A172 (cell line): ENCODE measurements at places on chromosomes 1 and 21. TPM values are rescaled to one million over a fixed set of nuclear protein-coding genes. Genes with fewer than 3 reads are reported as not detected.

DNA sequence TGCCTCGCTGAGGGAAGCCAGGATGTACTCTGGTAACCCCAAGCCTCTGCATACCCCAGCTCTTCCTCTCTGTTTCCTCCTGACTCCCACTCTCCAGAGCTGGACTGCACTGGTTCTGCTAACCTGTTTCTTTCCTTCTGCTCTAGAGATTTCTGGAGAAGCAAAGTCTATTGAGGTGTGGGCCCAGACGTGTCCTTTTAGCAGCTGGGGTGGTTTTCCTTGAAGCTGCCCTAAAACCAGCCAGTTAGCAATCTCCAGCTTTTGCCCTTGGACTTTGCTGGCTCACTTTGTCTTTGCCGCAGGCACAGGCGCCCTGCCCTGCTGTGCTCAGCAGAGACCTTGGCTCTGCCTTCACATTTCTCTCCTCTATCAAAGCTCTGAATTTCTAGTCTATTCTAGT is 171.8 kb upstream of the IVNS1ABP start:
- DNase-seq = no peak

- DNase-seq = no peak
These were observed 11.8 kb downstream of the ACOT11 start for GRCh38 chr1:54559771-54560231.

DNA sequence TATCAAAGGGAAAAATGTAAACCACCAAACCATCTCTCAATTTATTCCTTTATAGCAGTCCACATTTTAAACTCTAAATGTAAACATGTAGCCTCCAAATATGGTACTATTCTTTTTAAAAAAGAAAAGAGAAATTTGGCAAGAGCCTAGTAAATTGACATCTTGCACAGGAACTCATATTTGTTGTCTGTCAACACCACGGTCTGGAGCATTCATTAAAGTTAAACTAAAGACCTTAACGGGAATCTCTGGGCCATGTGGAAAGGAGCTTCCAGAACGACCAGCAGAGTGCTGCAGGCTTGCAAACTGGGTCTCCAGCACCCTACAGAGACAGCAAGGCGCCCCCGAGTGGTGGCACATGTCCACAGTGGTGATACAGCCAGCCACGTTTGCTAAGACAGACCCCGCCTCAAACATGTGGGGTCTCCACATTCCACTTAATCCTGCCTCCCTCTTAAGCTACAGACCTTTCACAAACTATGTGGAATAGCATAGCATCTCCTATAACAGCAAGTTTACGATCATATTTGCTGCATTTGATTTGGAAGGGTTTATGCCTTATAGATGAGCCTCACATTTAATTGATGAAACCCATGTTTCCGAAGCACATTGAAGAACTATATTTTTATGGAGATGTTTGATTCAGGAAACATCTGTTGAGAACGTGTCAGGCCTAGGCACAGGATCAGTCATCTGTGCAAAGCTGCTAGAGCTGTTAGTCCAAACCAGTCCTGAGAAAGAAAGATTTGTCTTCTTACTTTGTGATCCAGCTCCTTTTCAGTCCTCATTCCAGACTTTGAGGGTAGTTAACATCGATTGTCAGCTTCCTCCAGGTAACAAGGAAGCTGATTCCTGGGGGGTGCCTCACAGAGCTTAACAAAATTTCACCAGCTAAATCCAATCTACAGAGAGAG is 96.4 kb upstream of the BACE2 start:
- no peak for DNase-seq

DNA sequence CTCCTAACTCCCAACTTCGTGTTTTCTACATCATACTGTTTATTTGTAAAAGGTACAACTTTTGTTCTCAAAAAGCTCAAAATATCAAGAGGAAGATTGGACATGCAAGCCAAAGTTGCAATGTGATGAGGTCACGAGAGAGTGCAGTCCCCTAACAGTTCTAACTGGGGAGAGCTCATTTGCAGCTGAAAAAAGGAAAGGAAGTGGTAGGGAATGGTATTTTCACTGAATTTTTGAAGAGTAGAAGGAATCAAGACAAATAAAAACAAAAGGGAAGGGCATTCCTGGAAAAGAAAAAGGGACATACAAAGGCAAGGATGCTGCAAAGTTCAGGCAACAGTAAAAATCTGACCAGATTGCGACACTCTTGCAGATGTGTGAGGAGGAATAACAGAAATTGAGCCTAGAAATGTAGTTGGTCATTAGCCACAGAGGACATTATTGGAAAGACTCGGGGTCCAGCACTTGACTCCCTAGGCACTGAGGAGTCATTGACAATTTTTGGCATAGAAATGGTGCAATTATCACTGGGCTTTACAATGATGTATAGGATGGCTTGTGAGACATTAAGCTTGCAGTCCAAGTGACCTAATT is 67.9 kb downstream of the TBX15 start:
- DNase-seq = no peak

DNA sequence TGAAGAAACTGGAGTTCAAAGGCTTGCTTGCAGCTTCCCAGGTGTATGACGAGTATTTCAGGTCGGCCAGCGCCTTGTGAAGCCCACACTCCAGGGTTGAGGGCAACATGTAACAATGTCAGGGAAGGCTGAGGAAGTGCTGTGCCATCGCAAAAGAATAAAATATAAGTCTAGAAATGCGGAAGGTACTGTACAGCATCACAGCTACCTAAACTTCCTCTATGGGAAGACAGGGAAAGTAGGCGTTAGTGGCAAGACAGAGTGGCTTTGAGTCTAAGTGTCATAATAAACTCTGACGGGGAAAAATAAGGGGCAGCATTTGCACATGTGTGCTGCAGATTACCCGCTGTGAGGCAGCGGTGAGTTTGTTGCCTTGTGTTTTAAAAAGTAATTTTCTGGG is 28.9 kb downstream of the DOP1B start:
- no peak for DNase-seq

GRCh38 chr1:202081992-202082391 is 40.7 kb upstream of the GPR37L1 start:
- DNase-seq = no peak

DNA sequence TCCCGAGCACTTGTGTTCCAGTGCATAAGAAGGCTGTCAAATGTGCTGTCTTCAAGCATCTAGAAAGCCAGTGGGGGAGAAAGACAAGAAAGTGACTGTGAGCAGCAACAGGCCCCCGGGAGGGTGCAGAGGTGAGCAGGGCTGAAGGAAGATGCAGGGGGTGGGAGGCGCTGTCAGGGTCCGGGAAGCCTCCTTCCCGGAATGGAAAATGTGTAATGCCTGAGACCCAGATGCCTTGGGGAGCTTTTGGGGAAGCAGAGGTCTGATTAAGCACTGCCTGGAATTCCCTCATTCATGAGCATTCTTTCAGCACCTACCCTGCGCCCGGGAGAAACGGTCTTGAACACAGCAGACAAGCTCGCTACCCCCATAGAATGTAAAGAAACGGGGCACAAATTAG is 1.3 kb downstream of the NPHP4 start:
- DNase-seq = no peak

DNA sequence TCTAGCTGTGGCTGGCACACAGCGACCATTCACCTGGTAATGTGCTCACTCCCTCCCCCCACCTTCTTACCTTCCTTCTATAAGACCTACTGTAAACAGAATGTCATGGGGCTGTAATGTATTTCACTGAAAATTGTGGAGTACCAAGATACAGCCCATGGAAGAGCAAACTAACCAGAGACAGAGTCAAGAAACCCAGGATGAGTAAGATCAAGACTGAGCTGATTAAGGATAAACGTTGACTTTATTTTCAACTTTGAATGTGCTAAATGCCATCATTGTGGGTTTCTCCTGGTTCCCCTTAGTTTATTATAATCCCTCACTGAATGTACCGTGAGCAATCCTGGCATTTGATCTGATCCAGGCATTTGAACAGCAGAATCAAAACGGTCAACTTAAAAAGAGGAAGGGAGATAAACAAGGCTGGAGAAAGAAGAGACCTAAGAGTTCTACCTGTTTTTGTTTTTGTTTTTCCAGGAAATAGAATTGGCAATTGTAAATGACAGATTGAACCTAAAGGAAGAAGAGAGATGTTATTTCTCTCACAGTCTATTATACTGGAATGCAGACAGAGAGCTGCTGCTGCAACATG is 16.1 kb upstream of the ATP1B1 start:
- no peak for DNase-seq

GRCh38 chr1:32755810-32756159 is 53.2 kb upstream of the SYNC start:
- DNase-seq = no peak

- no peak for DNase-seq
These were observed 623.0 kb downstream of the KIF26B start for GRCh38 chr1:245777752-245778151.

GRCh38 chr1:193438312-193438711 is 251.9 kb upstream of the B3GALT2 start:
- DNase-seq = no peak

DNA sequence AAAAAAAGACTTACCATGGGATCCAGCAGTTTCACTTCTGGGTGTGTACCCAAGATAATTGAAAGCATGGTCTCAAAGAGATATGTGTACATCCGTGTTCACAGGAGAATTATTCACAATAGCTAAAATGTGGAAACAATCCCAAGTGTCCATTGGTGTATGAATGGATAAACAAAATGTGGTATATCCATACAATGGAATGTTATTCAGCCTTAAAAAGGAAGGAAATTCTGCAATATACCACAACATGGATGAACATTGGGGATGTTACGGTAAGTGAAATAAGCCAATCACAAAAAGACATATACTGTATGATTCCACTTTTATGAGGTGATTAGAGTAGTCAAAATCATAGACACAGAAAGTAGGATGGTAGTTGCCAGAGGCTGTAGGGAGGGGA is 7.0 kb upstream of the TUT4 start:
- no peak for DNase-seq

DNA sequence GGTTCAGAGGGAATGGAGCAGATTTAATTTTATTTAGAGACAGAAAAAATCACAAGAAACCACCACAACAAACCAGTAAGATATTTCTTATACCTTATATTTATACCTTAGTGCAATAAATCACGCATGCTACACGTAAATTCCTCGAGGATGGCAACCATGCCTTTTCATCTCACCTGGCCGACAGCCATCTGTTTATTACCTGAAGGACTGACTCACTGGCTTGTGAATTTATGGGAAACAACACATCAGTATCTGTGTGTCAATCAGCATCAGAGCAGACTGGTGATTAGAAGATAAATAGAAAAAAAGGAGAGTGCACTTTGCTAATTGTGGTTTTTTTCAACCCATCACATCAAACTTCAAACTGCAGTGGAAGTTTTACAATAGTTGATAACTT is 58.4 kb downstream of the S1PR1 start:
- DNase-seq = no peak

DNA sequence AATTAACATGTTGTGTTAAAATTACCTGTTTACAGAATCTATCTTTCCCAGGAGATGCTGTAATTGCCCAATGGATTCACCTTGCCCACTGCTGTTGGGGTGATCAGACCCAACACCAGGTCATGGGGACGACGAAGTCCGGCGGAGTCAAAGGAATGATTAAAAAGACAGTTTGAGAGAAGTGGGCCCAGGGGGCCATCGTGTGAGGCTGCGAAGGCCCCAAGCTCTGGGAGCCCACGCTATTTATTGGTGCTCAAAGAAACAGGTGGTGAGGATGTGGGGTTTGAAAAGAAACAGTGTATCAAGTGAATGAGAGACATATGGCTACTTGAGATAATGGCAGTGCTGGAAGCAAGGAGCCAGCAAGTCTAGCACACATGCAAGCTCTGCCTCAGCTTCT is 16.3 kb upstream of the L1TD1 start:
- no peak for DNase-seq

DNA sequence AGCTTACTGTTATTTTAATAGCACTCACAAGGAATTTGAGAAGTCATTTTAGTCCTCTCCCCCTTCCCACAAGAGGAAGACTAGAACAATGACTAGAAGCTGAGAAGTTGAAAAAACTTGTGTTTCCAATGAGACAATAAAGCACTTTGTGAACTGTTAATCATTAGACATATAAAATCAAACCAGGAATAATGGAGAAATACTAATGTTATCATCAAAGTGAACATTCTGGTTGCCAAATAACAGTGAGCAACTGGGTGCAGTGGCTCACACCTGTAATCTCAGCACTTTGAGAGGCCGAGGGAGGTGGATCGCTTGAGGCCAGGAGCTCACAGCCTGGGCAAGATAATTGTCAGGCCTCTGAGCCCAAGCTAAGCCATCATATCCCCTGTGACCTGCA is 54.0 kb upstream of the RASAL2 start:
- DNase-seq = no peak

DNA sequence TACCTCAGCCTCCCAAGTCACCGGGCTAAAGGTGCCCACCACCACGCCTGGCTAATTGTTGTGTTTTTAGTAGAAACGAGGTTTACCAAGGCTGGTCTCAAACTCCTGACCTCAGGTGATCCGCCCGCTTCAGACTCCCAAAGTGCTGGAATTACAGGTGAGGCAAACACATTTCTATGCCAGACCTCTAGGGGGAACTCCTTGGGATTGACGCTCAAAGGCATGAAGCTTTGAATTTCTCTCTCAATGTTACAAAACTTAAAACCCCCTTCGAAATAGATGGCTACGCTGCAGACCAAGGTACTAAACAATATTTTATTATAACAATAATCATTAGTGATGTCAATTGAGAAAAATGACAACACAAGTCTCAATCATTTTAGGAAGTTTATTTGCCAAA is 330.0 kb downstream of the SETD4 start:
- no peak for DNase-seq

DNA sequence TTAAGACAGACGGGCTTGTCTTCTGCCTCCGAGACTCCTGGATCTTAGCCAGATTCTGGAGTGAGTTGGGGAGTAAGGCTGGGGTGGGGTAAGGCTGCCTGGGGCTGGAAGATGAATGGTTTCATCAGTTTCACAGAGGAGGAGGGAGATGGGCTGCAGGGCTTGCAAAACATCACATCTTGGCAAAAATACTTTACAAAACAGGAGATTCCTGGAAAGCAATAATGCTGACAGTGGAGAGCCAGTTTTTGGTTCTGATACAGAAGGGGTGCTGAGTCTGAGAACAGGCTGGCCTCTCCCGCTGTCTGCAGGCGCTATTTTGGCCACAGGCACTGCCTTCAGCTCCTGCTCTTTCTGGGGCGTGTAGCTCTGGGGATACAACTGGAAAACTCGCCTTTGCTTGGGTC is 83.4 kb upstream of the KCNE2 start:
- no peak for DNase-seq

FCMR gene
- 3.6 and 4.0 TPM in 2 replicates for total RNA-seq

PEX19 gene
- 70.3 and 102 TPM in 2 replicates for total RNA-seq

ECE1 gene
- total RNA-seq = 65.8 and 66.3 TPM in 2 replicates

CCDC30 gene
- 1.2 and 1.8 TPM in 2 replicates for total RNA-seq

FCRL3 gene
- not detected in 2 replicates for total RNA-seq

TBX19 gene
- 0.50 and 0.53 TPM in 2 replicates for total RNA-seq

CHD5 gene
- total RNA-seq = 0.98 TPM in 2 replicates

ZBED6 gene
- 7.1 and 11.9 TPM in 2 replicates for total RNA-seq
